ENCODE measurements at places on chromosomes 3 and 15.
A peak's percentile ranks its signal among the peaks of the same experiment; 100 is the strongest.

- DNase-seq = no peak
Observed at GRCh38 chr3:151330379-151330778, 1.0 kb upstream of the P2RY13 start.

GRCh38 chr15:75468913-75469598, 17.6 kb upstream of the SIN3A start:
- DNase-seq = no peak

DNA sequence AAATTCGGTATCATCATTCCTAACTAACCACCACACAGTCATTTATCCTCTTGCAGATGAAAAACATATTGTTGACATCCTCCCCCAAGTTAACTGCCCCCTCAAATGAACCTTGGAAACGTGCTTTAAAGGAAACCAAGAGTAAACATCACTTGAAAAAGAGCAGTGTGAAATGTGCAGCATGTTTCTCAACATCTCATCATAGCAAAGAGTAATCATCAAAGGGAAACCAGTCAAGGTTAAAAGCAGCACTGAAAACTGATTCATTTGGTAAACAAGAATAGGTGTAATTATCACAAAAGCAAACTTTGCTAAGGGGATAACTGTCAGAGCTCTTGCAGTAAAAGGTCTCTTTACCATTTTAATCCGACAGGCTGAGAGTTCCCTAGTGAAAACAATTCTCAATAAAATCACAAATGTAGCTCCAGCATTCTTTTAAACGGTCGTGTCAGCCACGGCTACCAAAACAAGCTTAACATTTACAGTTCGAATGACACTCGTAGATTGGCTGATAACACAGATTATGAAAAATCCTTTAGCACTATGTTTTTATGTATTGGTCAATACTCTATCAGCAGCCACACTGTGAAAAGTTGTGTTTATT, 461.0 kb downstream of the GBE1 start:
- no peak for DNase-seq

- DNase-seq = no peak
Observed at GRCh38 chr15:89936051-89936785, 23.5 kb upstream of the ARPIN start.

DNA sequence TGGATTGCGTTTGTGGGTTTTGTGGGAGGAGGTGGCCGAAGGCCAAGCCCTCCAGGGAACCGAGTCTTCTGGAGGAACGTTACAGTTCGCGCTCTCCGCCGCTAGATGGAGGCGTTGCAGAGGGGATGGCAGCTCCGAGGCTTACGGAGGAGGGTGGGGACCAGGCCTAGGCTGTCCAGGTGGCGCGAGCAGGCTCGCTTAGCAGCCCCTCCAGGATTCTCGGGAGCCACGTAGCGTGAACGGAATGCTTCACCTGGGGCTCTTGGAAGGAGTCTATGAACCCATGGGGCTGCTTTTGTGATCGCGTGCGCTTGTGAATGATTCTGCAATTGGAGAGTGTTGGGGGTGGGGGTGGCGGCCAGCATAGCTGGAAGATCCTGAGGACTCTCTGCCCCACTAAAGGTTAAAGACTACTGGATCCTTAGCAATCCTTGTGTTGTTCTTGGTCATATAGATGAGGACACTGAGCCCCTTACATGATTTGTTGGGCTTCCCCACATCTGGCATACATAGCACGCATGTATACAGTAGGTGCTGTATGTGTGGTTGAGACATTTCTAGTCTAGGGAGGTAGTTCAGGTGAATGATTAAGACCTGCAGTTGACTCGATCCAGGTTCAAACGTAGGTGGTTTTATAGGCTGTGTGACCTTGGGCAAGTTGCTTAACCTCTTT, 25.7 kb downstream of the FAM3D start:
- DNase-seq = peak; percentile 31

- DNase-seq = no peak
Observed at GRCh38 chr15:90083954-90084607, 18.2 kb downstream of the IDH2 start.

- DNase-seq = no peak
Observed at GRCh38 chr3:76436894-76437293, 603.0 kb upstream of the ROBO2 start.

DNA sequence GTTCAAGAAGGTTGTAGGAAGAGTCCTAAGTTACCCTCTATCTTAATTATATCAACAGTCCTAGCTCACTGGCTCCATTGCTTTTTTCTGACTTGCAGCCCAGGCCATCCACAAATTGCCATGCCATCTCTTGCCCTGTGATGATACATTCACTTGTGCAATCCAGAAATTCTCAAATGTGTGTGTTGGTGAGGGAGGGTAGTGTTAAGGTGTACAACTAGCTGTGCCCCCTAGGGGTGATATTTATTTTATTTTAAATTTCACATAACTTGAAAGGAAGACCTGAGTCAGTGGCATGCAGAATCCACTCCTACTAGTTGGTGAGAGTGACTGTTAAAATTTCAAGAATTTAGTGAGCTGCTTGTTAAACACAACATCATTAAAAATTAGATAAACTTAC, 156.1 kb upstream of the ANKRD28 start:
- DNase-seq = no peak

GRCh38 chr3:23041918-23042696, 161.0 kb upstream of the UBE2E2 start:
- DNase-seq = no peak

DNA sequence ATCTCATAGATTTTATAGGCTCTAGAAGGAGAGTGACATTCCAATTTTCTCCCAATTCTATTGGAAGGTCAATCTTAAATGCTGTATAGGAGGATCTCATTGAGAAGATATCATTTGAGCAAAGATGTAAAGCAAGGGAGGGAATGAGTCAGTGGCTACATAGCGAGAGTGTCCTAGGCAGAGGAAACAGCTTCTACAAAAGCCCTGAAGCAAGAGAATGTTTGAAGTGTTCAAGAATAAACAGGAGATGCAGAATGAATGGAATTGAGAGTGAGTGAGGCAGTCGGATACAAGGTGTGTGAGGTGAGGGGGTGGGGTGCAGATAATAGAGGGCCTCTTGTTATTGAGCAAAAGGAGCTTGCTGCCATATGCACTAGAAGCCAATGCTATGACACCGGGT, 545.9 kb downstream of the IGSF11 start:
- DNase-seq = no peak

GRCh38 chr3:55329849-55330248, 157.3 kb downstream of the WNT5A start:
- peak; percentile 57 for DNase-seq

DNA sequence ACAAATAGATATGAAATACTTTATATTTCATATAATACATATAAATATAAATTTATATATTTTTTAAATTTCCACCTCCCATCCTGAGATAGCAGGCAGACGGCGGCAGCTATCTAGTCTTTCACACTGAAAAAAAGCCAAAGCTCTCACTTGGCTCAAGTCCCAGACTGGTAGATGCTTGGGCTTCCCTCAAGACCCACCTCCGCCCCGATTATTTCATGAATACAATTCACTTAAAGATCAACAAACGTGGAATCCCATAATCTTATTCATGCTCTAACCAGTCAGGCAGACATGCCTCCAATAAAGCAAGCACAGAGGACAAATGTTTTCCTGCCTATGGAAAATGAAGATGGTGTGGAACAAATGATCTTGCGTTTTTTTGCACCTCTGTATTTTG, 275.9 kb upstream of the NR2F2 start:
- DNase-seq = no peak

DNA sequence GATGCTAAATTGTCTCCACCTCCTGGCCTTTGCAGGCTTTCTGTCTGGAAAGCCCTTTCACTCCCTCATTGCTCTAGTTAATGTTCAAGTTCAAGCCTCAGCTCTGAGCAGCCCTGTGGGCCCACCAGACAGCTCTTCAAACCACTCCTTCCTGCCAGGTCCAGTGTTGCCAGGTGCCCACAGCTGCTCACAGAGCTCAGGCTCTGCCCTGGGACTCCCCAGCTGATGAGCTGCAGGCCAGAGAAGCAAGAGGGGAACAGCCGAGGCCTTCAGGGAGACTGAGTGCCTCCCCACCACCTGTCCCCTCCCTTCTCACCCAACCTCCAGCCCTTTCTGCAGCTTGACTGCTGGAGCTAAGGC, 1.3 kb upstream of the ZBTB47 start:
- DNase-seq = no peak

DNA sequence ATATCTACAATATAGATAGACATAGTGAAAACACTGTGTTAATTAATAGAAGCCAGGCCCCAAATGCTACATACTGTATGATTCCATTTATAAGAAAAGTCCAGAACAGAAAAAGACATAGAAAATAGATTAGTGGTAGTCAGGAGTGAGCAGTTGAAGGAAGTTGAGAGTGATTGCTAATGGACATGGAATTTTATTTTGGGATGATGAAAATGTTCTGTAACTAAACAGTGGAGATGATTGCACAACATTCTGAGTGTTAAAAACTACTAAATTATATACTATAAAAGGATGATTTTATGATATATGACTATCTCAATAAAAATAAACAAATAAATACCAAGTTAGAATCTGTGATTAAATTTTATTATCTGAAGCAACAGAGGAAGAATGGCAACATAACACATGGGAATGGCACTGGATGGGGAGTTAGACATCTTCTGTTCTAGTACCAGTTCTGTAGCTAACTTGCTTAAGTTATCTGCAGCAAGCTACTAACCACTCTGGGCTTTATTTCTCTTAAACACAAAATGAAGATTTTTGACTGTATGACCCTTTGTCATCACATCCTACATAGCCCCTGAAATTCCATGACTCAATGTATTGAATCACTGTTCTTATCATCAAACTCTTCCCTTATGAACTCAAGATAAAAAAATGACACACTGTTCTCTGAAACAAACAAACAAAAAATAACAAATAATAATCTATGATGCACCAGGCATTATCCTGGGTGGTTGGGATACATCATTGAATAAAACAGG, 612.7 kb downstream of the TBL1XR1 start:
- DNase-seq = peak; percentile 8

- no peak for DNase-seq
Observed at GRCh38 chr15:86919581-86919980, 839.9 kb downstream of the AGBL1 start.

DNA sequence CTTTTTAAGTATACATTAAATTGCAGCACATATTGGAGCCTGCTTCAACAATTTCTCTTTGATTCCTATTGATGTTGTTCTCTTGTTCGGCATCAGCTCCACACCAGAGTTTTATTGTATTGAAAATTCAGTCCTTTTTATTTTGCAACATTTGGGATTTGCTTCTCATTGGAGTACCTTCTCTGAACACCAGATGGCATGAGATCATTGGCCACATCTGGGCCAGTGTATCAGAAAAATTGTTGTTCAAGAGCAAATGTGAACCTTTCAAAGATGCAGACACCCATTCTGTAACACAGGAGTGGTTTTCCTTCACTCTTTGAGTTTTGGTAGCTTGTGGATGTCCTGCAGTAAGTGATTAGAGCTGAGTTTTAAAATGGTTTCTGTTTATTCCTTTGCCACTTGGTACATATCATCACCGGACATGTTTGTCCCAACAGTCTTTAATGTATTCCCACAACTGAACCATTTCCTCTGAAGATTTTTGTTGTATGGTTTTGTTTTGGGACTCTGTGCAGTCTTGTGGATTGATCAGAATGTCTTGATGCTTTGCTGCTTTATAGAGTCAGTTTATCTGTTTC, 96.1 kb downstream of the MCTP2 start:
- no peak for DNase-seq

All from AG09319 (cell line).